ENCODE measurements at places on chromosomes 7 and 10.

DNA sequence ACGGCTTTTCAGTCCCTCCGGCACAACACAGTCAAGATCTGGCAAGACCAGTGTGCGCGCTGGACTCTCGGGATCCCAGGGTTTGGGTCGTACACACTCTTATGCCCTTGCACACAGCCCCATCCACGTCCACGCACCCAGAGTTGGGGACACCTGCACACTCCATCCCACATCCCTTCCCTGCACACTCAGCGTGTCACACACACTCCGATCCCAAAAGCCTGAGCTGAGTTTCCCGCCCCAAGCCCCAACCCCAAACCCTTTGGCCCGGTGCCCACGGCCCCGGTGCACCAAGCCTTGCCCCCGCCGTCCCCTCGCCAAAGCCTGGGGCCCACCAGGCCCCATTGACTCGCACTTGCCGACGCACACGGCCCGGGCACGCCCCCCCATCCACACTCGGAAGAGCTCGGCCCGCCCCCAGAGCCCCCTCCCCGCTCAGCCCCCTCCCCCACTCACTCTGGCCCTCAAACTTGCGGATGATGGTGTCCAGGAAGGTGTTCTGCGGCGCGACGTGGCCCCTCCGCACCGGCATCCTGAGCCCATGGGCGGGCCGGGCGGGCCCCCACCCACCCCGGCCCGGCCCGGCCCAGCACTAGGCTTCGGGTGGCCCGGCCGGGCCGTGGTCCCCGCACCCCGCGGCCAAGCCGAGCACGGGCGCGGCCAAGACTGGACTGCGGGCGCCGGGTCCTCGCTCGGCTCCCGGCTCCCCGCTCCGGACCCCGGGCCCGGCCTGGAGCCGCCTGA is 567 bp downstream of the KCNH2 start:
- peak; percentile 39 for DNase-seq

DNA sequence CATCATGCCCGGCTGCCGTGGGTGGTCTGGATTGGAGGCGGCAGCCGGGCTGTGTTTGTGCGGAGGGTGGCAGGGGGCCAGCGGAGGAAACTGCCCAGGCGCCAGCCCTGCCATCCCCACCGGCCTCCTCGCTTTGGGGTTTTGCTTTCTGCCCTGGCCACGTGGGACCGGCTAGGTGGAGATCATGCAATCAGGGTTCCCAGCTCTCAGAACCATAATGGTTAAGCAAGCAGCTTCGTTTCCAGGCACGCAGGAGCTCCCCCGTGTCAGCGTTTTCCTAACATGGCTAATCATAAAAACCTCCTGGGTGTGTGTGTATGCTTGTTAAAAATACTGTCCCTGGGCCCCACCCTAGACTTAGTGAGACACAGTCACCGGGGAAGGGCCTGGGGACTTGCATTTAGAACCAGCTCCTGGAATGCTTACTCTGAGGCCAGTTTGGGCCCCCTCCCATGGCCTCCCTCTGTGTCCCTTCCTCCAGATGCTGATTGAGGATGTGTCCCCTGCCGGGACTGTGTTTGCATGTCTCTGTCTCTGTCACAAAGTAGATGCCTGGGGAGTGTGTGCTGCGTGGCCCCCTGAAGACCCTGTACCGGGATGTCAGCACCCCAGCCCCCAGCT is 119.3 kb downstream of the CUX1 start:
- DNase-seq = peak; percentile 87

GRCh38 chr10:132450825-132451505 is 54.0 kb downstream of the PWWP2B start:
- no peak for DNase-seq

DNA sequence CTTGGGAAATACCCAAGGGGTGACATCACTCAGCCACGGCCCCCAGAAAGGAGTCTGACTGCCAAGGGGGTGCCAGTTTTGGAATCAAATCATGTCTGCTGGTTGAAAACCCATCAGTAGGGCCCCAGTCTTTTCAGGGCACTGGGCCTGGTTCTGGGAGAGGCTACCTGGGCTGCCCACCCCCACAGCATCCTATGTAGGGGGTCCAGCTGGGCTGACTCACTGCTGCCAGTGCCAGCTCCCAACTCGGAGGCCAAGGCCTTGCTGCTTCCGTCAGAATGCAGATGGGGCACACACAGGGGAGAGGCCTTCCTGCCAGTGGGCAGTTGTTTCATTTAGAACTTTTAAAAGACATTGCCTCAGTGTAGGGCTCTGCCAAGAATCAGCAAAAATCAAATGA is 39.5 kb upstream of the DMBT1 start:
- no peak for DNase-seq

DNA sequence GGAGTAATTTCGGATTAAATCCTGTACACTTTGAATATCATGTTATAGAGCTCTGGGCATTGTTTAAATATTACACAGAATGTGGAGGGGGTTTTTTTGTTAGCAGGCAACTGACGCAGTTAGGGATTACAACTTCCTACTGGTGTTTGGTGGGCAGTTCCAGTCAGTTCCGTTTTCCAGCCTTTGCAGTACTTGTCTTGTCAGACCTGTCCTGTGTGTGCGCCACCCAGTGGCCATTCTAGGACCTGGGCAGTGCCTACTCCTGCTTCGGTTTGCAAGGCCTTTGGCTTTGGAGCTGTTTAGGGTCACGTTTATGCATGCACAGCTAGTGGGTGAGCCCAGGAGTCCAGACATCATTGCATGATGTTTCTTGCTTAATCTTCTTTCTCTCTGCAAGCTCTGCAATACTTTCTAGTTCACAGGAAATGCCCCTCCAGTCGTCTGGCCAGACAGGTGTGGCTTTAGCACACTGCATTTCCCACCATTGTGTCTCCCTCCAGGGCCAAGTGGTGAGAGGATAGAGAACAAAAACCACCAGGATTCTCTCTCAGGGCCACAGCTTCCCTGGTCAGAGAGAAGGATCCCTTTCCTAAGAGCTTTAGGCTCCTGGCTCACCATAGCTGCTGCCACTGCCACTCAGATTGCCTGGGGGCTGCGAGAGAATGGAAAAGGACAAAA is 96.5 kb upstream of the TARP start:
- peak; percentile 85 for DNase-seq

- no peak for DNase-seq
These were observed 28.4 kb downstream of the JMJD1C start for GRCh38 chr10:63437116-63437949.

DNA sequence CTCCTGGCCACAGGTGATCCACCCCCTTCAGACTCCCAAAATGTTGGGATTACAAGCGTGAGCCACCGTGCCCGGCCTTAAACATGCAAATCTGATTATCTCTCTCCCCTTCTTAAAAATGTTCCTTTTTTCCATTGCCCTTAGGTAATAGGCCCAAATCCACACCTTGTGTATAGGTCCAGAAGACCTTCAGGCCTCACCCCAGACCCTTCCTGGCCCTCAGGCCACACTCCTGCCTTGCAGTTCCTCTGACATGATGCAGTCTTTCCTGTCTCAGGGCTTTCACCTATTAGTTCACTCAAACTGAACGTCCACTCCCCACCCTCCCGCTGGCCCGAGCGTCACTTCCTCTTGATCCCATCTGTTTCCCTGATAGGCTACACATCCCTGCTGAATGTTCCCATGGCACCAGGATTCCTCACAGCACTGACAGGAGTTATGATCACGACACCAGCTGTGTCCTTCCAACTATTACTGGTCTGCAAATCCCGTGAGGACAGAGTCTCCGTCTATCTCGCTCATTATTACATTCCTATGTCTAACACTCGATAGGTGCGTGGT is 46.4 kb downstream of the DENND2A start:
- no peak for DNase-seq

DNA sequence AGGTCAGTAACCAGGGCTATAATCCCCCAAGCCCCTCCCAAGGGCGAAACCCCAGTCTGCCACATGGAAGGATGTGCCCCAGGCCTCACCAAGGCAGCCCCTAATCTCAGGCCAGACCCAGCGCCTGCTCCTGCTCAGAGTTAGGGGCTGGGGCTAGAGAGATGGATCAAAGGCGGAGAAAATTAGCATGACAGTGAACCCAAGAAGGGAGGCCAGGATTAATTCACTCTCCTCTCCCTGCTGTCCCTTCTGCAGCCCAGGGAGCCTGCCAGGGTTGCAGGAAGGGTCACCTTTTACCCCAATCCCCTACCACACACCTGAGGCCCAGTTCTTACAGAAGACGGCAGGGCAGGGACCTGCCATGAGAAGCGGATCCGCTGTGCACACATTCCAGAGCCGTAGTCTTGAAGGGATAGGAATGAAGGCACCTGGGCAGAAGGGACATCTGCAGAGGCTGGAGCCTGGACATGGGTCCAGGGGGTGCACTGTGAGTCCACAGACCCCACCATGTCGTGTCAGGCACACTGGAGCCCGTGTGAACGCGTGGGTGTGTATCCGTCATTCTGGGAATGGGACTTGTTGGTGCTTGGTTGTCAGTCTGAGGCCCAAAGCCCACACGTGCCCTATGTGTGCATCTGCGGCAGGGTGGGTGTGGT is 11.9 kb upstream of the ZMIZ1 start:
- DNase-seq = peak; percentile 64

DNA sequence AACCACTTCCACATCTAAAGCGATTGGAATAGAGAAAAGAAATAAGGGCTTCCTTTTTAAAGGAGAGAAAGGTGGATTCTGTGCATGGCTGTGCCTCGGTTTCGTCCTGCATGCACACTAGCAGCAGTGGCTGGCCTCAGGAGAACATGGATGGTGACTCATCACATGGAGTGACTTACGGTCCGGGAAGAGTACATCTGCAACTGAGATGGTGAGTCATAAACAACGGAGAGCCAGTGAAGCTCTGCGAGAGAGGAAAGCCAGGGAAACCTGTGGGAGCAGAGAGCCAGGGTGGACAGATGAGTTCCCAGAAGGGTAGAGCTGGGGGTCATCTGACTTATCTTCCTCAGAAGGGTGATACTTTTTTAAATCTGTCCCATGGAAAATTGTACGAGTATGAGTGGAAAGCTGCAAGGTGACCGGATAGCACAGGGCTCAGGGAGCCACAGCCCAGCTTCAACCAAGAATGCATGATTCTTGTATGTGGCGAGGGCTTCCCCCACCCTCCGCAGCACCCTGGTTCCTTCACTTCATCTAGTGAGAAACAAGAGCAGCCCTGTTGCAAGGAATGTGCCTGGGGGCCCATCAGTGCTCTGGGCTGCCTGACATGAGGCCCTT is 259.1 kb downstream of the KLF6 start:
- DNase-seq = no peak

- peak; percentile 48 for DNase-seq
These were observed 12.4 kb downstream of the GNAT3 start for GRCh38 chr7:80499350-80499953.

- DNase-seq = no peak
These were observed 262.8 kb downstream of the ZEB1 start for GRCh38 chr10:31581741-31582323.

DNA sequence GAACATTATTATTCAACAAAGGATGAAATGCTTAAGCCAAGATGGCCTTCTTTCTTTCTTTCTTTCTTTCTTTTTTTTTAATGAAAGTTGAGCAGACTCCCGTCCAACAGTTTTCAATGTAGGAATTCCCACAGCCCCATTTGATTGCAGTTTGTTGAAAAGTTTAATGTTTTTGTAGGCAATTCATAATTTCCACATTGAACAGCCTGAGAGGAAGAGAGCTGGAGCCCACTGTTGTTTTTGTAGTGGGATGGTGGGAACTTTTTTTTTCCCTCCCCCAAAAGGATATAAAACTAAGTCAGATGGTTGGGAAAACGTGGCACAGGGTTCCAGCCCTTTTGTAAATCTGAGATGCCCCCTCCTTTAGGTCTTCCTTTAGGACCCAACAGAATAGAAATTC is 86.6 kb downstream of the TCF7L2 start:
- DNase-seq = no peak

GRCh38 chr10:131743190-131744151 is 157.3 kb upstream of the PPP2R2D start:
- peak; percentile 57 for DNase-seq

- no peak for DNase-seq
These were observed 453.2 kb downstream of the DPP6 start for GRCh38 chr7:154505362-154505761.

DNA sequence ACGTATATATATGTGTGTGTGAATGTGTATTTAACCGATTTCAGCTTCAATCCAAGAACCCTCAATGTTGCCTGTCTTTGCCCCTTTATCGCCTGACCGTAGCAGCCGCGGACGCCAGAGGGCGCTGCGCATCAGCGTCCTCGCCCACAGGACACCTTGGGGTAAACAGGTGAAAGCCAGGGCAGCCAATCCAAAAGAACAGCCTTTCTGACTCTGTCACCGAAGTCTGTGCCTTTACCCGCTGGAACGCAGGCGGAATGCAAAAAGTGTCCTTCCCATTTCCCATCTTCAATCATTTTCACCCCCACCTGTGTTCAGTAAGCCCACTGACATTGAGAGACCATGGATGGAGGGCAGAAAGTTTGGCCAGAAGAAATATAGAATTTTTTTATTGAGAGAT is 3.6 kb downstream of the NXPH1 start:
- DNase-seq = peak; percentile 92

GRCh38 chr10:89516149-89516832 is 19.1 kb downstream of the SLC16A12 start:
- DNase-seq = peak; percentile 36

DNA sequence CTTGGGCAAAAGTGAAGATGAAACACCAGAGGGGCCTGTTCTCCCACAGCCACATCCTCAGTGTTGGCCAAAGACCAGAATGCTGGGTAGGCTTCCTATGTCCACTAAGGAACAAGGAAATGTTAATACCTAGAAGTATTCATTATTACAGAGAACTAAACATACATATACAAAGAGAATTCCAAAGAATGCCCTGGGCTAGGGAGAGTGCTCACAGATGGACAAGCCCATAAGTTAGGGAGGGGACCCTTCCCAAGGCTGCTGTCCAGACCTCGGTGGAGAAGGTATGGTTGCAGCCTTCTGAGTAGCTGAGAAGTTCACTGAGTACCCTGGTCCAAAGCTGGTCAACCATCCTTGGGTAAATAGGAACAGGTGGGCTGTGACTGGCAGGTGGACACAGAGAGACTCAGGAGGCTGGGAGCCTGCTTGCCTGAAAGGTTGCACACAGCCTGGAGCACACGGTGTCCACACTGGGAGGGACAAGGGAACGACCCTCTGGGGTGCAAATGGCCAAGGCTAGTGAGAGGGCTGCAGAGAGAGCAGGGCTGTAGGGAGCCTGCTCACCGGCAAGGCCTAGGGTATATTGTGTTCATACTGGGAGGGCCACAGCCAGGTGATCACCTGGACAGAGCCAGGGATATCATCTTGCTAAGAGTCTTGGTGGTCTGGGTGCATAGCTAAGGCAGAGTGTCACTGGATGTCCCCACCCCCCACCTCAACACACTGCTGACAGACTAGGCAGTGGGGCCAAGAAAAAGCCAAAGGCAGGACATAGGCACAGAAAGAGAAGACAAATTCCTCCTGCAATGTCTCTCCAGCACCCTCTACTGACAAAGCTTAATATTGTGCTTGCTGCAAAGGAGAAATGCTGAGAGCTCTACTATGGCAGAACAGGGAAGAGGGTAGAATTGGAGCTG is 40.3 kb downstream of the CPVL start:
- DNase-seq = peak; percentile 87

DNA sequence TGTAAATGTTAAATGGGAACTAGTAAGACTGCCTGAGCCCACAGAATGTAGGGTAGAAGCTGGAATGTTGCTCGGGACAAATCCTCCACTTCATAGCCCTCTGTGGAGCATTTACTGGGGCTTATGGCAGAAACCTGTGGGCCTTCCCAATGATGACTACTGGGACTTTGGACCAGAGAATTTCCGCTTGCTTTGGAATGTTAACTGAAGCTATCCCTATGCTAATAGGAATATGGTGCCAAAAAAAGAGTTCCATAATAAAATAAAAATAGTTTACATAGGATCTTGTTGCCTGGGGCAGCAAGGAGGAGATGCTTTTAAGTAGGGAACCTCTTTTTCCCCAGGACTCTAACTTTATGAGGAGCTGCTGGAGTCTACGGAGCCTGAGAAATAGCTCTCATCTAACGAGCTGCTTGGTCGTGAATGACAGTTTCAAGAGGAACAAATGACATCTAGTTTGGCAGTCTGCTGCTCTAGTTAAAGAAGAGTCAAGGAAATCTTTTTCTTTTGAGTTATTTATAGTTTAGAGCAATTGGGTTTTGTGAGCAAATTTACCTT is 5.7 kb upstream of the DYNC2I1 start:
- DNase-seq = no peak

All from GM23338 (cell line).